Small intestine (tissue), 16 donors: ENCODE measurements at places on chromosomes 3 and 15. TPM values are rescaled to one million over a fixed set of nuclear protein-coding genes. Genes with fewer than 3 reads are reported as not detected.

SLC51B gene
- 242 TPM for polyA plus RNA-seq

ARGFX gene
- not detected for polyA plus RNA-seq

MUC13 gene
- polyA plus RNA-seq, result 1,389 TPM

ADAMTS9 gene
- polyA plus RNA-seq, result 1.8 TPM

HTD2 gene
- polyA plus RNA-seq, result 7.8 TPM

GABRB3 gene
- polyA plus RNA-seq, result 1.3 TPM

HCLS1 gene
- 14.3 TPM for polyA plus RNA-seq

CASR gene
- polyA plus RNA-seq, result 0.22 TPM

RNU5B-1 gene
- not detected for polyA plus RNA-seq

SPINT1 gene
- 258 TPM for polyA plus RNA-seq

CLSTN2 gene
- polyA plus RNA-seq, result 1.2 TPM

CTSH gene
- 126 TPM for polyA plus RNA-seq

CHRM5 gene
- not detected for polyA plus RNA-seq

STARD9 gene
- polyA plus RNA-seq, result 0.54 TPM

SLC30A4 gene
- 13.6 TPM for polyA plus RNA-seq

WDR49 gene
- polyA plus RNA-seq, result 0.60 TPM

ST8SIA2 gene
- not detected for polyA plus RNA-seq

POLR2M gene
- 59.9 TPM for polyA plus RNA-seq

NAA80 gene
- 2.4 TPM for polyA plus RNA-seq

CDHR4 gene
- 0.15 TPM for polyA plus RNA-seq

KBTBD8 gene
- polyA plus RNA-seq, result 1.8 TPM

GOLGA8H gene
- not detected for polyA plus RNA-seq

KCNAB1 gene
- not detected for polyA plus RNA-seq

B2M gene
- polyA plus RNA-seq, result 1,875 TPM

LCTL gene
- not detected for polyA plus RNA-seq

IL17RD gene
- polyA plus RNA-seq, result not detected

SCN11A gene
- 0.32 TPM for polyA plus RNA-seq

DNAJA4 gene
- 10.7 TPM for polyA plus RNA-seq

TTLL13 gene
- 0.27 TPM for polyA plus RNA-seq

SERINC4 gene
- 0.45 TPM for polyA plus RNA-seq

MAGI1 gene
- polyA plus RNA-seq, result 35.1 TPM

GATM gene
- polyA plus RNA-seq, result 50.3 TPM

NAALADL2 gene
- polyA plus RNA-seq, result 0.22 TPM

NPAP1 gene
- polyA plus RNA-seq, result not detected

RARRES1 gene
- 1.4 TPM for polyA plus RNA-seq

LRRN1 gene
- polyA plus RNA-seq, result 22.2 TPM

CDC25A gene
- 0.27 TPM for polyA plus RNA-seq

CISH gene
- polyA plus RNA-seq, result 4.8 TPM

CELF6 gene
- polyA plus RNA-seq, result 4.1 TPM

TMEM212 gene
- not detected for polyA plus RNA-seq

ERC2 gene
- polyA plus RNA-seq, result not detected

TRIM59 gene
- 5.7 TPM for polyA plus RNA-seq

STXBP5L gene
- 0.74 TPM for polyA plus RNA-seq

GOLGA8G gene
- not detected for polyA plus RNA-seq

MAPK6 gene
- 26.6 TPM for polyA plus RNA-seq

FBXW12 gene
- polyA plus RNA-seq, result not detected

CPNE9 gene
- not detected for polyA plus RNA-seq

CHDH gene
- polyA plus RNA-seq, result 17.9 TPM

HTR3E gene
- 2.7 TPM for polyA plus RNA-seq

PLS1 gene
- polyA plus RNA-seq, result 63.0 TPM
